Omental fat pad (tissue), 4 donors: ENCODE measurements at places on chromosomes 1 and 21.

DNA sequence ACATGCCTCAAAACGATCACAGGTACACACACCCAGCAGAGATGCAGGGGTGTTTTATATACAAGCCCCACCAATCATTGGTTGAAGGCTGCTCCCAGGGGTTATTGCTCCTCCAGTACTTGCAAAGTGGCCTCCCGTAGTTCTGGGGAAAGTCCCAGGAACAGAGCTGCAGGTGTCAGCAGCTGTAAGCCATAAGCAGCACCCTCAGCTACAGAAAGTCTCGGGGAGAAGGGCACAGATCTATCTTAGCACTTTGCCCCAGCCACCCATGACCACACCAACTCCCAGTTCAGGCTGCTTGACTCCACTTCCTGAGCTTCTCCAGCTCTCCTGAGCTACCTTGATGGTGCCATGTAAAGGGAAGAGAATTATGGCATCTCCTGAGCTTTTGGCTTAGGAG lies 222.7 kb upstream of the GJB5 start:
- no peak for DNase-seq

- DNase-seq: no peak
These were observed 49.1 kb downstream of the CAMTA1 start for GRCh38 chr1:6834366-6834765.

DNA sequence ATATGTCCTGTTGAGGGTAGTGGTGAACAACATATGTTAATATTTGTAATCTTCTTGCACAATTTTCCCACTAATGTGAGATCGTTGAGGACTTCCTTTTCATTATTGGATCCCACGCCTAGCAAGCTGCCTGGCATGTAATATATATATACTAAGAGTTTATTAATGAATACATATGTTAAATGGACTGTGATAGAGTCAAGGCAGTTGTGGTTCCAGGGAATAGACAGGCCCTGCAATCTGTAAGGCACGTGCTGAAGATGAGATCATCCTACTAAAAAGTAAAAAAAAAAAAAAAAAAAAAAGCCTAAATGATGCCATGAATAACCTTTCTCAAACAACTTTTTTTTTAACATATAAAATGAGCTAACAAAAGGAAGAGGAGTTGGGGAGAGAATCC lies 28.9 kb downstream of the PLPPR5 start:
- no peak for DNase-seq

DNA sequence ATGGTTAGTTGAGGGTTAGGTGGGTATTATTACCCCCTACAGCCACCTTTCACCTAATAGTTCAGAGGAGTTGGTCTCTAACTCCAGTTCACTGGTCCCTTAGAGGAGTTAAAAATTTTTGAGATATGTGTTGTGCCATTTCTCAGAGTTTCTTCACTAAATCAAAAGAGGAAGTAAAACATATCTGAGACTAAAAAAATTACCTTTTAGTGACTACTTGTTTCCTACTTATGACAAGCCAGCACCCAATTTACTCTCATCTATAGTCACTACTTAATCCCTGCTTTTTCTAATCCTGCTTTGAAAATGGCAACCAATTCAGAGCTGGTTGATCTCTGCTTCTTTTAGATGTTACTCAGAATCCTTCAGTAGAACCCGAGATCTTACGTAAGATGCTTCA lies 1316.8 kb upstream of the B3GALT2 start:
- no peak for DNase-seq

GRCh38 chr1:17248781-17249180 lies at the start of gene PADI3:
Gene PADI3, plus strand, starts transcription at chr1:17249098. Its CDS starts 40 bp downstream, at chr1:17249138.
- DNase-seq: no peak

DNA sequence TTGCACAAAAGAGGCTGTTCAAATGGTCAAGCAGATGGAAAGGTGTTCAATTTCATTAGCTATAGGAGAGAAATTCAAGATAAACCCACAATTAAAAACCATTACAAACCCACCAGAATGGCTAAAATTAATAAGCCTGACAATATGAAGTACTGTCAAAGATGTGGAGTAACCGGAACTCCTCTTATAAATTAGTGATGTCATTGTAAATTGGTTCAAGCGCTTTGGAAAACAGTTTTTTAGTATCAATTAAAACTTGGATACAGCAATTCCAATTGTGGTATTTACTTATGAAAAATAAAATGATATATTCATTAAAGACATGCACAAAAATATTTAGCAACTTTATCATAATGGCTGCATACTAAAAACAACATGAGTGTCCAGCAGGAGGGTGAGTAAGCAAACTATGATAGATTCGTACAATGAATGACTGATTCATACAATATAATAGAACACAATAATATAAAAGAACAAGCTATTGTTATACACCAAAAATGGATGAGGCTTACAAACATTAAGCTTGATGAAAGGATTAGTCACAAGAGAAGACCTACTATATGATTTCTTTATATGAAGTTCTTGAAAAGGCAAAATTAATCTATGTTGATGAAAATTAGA lies 38.4 kb upstream of the FGGY start:
- DNase-seq: no peak

- DNase-seq: no peak
These were observed 90.6 kb downstream of the TRIM11 start for GRCh38 chr1:228315945-228316588.
